ENCODE measurements at places on chromosomes 4 and X. TPM values are rescaled to one million over a fixed set of nuclear protein-coding genes. Genes with fewer than 3 reads are reported as not detected.

LUZP4 gene
- not detected for total RNA-seq

MND1 gene
- total RNA-seq = 13.3 TPM

BEND2 gene
- total RNA-seq = not detected

FGB gene
- total RNA-seq = 15.9 TPM
